ENCODE measurements at places on chromosomes 2 and 18.
A peak's percentile ranks its signal among the peaks of the same experiment; 100 is the strongest.

DNA sequence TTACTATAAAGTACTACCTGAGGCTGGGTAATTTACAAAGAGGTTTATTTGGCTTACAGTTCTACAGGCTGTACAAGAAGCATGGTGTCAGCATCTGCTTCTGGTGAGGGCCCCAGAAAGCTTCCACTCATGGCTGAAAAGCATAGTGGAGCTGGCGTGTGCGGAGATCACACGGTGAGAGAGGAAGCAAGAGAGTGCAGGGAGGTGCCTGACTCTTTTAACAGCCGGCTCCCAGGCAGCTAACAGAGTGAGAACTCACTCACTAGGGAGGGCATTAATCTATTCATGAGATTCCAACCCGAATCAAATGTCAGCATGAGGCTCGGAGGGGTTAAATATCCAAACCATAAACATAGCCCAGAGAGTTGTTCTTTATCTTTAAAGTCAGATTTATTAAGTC, 117.3 kb downstream of the LDLRAD4 start:
- no peak for DNase-seq

GRCh38 chr2:20330192-20330591, 20.5 kb downstream of the PUM2 start:
- DNase-seq = no peak

GRCh38 chr18:50441016-50441415, 66.2 kb downstream of the SKA1 start:
- no peak for DNase-seq

GRCh38 chr2:74843899-74844298, 10.0 kb downstream of the HK2 start:
- DNase-seq = no peak

DNA sequence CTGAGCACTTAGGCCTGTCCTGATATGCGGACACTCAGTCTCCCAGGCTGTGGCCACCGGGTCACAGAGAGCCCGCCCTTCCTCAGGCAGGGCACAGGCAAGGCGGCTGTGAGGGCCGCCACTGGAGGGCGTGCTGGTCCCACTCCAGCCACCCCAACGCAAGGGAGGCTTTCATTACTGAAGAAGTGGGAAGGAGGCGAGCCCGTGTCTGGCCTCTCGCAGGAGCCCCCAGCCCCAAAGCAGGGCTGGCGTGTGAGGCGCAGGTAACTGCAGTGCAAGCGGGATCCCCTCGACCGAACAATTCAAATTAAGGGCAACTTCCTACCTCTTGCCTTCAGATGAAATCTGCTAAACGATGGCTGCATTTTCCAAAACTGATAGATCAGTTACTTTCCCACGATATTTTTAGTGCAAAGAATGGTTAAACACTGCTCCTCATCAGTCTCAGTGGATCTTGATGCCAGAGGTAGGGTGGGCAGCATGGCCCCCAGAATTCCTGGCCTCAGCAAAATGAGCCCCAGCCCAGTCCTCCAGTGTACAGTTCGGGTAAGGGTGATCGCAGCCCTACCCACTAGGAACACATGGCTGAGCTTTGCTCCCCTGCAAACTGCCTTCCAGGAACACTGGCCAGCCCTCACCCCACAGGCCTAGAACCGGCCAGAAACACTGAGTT, 97.2 kb downstream of the SEPTIN10 start:
- DNase-seq = no peak

DNA sequence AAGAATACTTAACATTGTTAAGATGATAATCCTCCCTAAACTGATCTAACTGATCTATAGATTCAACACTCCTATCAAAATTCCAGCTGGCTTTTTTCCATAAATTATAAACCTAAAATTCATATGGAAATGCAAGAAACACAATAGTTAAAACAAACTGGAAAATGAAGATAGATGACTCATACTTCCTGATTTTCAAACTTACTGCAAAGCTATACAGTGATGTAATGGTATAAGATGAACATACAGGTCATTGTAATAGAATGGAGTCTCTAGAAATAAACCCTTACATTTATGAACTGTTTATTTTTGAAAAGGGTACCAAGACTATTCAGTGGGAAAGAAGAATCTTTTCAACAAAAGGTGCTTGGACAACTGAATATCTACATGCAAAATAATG, 32.3 kb downstream of the UBXN4 start:
- DNase-seq = no peak

DNA sequence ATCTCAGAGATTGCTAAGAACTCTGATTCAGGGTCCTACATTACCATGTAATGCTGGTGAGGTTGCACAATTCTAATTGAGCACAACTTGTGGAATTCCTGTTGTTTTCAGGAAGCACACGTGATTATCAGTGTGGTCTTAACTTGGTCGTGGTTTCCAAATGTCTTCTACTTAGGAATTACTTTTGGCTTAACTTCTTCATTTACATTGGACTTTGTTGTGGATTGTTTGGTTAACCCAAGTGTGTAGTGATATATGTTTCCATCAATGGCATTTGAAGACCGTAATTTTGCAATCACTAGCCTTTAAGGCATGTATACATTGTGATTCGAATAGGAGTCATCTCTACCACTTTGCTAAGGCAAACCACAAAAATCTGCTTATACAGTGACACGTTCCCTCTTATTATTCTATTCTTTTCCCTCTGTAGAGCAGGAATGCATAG, 373.3 kb downstream of the IRS1 start:
- no peak for DNase-seq

DNA sequence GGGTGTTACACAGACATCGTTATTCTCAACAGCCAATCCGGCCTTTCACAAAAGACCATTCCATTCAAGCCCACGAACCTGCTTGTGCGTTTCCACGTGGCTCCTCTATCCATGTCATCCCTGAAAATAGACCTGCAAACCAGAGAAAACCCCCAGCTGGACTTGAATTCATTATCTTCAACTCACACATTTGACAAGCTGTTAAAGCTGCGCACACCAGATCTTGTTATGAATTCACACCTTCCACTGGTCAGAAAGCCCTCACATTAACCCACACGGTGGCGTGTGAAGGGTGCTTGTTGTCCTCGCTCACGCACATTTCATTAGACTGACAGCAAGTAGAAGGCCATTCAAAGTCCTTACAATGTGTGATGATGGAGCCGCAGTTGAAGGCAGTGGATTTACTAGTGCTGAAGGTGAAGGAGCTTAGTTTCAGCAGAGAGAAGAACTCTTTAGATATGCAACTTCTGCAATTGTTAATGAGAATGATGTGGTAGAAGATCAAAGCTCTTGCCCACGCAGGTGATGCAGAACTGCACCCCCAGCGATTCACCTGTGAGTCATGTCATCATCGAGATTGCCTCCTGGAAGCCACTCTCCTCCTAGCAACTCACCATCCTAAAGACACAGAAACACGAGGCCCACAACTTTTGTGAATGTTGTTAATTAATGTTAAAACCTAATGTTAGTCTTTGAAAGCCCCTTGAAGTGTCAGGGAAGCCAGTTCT, 224.8 kb upstream of the SOX11 start:
- no peak for DNase-seq

- DNase-seq = no peak
Measured at GRCh38 chr2:62589691-62590356, 83.8 kb upstream of the TMEM17 start.

- no peak for DNase-seq
Measured at GRCh38 chr18:74819433-74820059, 221.9 kb downstream of the ZNF407 start.

DNA sequence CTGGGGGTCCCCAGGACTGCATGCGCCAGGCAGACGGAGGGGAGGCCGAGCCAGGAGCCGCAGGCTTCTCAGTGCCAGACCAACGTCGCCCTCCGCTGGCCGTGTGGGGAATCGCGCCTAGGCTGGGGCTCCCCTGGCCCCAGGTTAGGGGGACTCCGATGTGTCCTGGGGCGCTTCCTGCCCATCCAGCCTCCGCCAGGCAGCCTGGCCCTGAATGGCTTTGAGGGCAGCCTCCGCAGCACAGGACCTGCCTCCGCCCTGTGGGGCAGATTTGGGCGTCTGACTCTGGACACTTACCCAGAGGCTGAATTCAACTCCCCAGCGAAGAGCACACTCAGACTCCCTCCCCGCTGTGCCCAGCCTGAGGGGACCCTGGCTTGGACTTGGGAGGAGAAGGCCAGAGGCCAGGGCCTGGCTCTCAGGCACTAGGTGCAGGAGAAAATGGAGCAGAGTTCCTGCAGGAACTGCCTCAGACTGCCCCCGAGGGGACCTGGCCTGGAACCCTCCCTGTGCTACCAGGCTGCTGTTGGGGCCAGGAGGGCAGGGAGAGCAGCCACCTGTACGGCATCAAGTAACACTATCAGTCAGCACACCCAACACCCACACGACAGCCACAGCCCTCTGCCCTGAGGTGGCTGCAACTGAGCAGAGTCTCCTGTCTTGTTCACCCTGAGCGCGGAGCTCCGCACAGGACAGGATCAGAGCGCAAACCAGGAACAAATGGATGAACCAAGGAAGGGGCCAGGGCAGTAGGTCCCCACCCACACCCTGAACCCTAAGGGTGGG, 597 bp upstream of the TEKT4 start:
- DNase-seq = peak; percentile 38

GRCh38 chr2:144607891-144608521, 88.1 kb upstream of the ZEB2 start:
- no peak for DNase-seq

DNA sequence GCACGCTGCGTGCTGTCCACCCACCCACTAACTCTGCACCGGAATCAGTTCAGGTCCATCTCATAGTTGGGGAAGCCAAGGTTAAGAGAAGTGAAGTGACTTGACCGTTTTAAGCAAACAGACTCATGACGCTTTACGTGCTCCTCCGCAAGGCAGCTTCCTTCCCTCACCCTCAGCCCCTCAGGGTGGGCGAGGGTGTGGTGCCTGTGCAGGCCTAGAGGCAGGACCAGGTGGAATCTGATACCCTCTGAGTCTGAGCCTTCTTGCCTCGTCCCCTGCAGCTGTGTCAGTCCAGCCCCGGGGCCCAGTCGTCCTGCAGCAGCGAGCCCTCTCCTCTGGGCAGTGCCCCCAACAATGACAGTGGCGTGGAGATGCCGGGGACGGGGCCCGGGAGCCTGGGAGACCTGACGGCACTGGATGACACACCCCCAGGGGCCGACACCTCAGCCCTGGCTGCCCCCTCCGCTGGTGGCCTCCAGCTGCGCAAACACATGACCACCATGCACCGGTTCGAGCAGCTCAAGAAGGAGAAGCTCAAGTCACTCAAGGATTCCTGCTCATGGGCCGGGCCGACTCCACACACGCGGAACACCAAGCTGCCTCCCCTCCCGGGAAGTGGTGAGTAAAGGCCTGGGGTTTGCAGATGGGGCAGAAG, 250.5 kb downstream of the GLI2 start:
- no peak for DNase-seq

DNA sequence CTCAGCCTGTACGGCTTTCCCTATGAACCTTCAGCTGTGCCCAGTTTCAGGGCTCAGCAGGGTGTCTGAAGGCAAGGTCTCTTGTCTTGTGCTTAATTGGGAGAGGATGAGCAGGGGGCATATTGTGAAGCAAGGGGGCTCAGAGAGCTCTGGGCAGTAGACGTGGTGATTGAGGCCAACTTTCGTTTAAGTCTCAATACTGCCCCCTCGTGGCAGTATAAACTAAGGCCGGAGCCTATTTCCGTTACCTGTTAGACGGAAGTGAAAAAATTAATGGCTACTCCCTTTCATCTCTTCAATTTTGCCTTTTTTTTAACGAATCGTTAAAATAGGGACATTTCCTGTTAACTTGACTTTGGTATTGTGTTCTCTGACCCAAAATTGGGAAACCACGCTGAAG, 193.4 kb downstream of the TDRD15 start:
- DNase-seq = peak; percentile 0

DNA sequence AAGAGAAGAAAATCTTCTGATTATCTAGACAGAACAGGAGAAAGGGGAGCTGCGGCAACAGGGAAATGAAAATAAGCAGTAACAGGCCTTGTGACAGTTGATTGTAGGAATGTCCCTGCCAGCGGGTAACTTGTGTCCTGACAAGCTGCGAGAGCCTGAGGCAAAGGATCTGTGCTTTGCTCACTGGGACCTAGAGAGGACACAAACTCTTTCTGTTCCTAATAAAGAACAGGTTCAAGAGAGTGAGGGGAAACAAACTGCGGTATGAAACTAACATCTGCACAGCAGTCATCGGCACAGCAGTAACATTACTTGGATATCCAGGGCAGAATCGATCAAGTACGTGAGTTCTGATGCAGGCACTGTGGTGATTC, 103.7 kb upstream of the THOC1 start:
- DNase-seq = no peak

- DNase-seq = no peak
Measured at GRCh38 chr18:8984131-8984721, 118.3 kb upstream of the NDUFV2 start.

DNA sequence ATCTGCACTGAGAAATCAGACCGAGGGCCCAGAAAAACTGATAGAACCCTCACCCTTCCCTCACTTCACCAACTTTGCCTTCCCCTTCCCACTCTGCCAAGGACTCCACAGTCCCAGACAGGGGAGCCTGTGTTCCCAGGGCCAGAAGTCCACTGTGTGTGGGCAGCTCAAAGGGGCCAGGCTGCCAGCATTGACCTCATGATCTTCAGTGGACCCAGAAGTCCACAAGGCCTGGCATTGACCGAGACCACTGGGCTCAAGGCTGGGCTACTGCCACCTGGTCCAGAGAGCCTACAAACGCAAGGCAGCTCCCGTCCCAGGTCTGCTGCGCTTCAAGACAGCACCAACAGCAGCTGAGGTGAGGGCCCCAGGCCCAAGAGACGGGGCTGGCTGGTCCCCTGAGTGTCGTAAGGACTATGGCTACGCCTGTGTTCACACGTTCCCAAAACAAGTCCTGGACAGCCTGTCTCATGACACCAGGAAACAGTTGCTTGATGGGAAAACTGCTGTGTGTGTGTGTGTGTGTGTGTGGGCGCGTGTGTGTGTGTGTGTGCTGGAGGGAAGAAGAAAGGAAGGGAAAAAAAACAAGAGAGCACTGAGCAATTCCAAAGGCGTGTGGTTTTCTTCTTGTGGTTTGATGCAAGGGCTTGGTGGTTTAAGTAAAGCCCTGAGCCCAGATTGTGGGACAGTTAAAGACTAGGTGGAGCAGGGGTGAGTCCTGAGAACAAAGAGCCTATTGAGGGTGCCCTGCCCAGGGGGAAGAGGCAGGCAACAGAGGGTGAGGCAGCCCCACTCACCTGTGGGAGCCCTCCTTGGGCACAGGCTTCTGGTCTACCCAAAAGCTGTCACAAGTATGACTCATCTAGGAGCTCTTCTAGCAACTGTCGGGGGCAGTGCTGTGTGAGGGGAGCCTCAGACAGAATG, 46.6 kb upstream of the ZBTB7C start:
- DNase-seq = peak; percentile 10

DNA sequence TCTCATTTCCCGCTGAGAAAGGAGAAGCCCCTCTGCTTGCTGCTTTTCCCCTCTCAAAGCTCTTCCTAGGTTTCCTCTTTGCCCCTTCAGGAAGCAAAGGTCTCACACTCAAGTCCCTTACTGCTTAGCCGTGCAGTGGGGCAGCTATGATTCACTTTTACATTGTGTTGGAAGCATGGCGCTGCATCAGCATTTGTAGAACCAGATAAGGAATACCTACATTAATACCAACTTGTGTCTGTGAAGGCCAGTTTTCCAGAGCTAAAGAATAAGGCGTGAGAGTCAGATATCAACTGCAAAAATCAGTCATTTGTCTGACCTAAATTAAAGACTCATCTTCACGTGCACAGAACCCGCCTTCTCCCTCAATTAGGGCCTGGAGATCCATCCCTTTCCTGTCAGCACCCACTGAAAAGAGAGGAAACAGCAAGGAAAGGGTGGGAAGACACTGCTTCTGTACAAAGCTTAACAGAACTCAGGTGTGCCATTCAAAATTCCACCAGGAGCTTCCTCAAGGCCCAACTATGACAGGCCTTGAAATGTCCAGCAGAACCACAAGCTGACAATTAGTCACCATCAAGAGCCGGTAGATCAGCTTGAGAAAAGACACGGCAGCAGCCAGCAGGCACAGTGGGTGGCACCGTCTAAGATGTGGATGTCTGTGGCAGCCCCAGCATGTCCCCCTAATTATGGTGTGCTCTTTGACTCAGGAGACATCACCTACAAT, 16.1 kb upstream of the XDH start:
- no peak for DNase-seq

Data from stimulated activated CD4-positive, alpha-beta T cell treated with anti-CD3 and anti-CD28 coated beads, Interleukin-12 subunit alpha, Interleukin-12 subunit beta, amount 100 ng/mL, for 48 hours (primary cell).